NCI-H1930 (cell line): ENCODE measurements at places on chromosomes 4 and X.

DNA sequence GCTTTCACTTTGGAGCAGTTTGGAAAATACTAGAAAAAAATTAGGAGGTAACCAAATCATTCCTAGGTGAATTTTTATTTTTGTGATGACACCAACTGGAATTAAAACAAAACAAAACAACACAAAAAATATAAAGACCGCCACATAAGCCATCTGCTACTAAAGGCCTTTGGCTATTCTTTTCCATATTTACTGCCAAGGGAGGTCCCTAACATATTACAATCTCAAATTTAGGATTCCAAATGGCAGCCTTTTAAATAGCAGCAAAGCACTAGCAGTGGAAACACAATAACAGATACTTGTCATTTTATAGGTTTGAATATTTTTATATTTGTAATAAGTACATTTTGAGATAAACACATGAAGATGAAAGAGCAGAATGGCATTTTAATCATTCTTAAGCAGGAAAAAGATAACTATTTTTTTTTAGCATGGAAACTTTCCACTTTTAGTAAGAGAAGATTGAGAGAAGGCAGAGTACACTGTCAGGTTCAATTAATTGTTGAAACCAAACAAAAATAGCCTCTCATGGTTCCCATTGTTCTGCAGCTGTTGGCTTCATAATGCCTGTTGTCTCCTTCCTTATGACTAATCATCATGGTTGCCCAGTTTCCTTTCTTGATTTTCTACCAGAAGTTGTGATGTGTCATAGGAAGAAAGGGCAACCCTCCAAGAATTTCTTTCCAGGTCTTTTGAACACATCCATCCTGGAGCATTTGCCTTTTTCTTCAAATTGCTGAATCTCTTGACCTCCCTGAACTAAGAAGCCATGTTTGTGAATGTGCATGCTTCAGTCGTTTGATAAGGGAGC is 219.0 kb upstream of the EMCN start:
- no peak for DNase-seq

- DNase-seq: peak; percentile 28
These were observed 86.1 kb downstream of the CPE start for GRCh38 chr4:165464813-165465381.

DNA sequence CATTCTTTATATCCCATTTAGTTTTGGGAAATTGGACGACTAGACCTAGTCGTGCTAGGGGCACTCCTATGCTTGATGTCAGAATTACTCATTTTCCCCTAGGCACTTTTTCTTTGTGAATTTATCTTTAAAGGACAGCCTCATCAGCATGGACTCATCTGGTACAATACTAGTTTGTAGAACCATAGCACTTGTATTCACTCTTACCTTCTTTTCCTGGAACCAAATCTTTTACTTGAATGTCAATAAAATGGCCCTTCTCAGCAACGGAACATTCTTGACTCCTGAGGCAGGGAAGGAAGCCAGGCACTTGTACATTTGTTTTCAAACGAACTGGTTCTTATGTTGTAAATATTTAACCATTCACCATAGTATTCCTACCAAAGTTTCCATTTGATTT is 187.1 kb downstream of the SHROOM3 start:
- no peak for DNase-seq

- no peak for DNase-seq
These were observed 104.2 kb downstream of the AFF1 start for GRCh38 chr4:87038837-87039615.

DNA sequence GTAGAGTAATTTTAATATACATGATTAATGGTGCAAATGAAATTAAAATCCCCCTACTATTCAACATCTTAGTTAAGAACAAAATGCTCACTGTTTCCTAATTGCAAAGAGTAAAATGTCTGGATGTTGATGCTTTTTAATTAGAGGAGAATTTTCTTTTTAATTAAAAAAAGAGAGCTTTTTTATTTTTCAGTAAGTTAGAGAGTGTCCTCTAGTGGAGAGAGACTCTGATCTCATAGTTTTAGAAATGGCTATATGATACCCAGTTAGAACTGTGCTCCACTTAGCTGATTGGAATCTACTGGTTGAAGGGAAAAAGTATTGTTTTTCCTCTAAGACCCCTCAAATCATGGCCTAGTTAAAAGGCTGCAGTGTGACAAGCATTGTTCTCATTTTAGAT is 312.0 kb upstream of the MAGEB2 start:
- no peak for DNase-seq

DNA sequence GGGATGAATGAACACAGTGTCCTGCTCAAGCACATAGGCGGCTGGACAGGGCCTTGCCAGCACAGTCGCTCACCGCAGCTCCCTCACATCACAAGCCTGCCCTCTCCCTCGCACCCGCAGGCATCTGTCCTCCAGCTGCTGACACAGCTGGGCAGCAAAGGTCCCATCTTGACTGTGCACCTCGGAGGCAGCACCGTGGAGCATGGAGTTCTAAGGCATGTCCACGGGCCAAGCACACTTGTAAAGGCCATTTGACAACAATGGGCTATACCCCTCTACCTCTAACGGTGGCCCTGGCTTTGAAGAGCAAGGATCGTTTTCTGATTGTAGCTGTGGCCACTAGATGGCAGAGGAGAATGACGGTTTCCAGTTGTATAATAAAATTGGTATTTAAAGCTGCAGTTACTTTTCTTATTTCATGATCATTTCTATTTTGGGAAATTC is 53.8 kb downstream of the APLN start:
- DNase-seq: no peak
